Testis (tissue), 5 donors: ENCODE measurements at places on chromosomes 16 and 17.
A peak's percentile ranks its signal among the peaks of the same experiment; 100 is the strongest.

DNA sequence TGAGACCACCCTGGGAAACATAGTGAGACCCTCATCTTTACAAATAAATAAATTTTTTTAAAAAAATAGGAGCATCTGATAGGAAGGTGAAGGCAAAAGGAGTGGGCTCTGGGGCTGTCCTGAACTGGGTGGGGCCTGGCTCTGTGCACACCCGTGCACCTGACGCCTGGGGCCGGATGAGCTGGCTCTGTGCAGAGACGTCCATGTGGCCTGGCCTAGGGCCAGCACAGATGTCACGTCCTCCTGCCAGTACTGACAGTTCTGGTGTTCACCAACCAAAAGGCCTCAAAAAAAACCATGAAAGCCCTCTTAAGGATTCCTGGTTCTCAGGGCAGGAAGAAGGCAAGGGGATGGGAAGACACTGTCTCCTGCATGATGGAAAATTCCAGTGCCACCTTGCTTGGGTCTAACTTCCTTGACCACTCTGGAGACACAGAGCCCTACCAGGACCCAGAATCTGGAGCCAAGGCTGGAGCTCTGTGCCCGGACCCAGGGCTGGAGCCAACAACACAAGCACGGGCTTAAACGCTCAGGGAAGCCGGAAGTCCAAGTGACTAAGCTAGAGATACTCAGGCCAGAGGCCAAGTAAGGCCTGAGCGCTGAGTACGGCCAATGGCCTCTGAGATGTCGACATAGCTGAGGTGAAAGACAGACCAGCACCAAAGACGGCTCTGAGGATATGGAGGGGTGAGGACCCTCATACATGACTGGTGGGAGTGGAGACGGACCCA is 32.9 kb downstream of the COPRS start:
- DNase-seq = no peak

- DNase-seq = no peak
Observed at GRCh38 chr17:31433811-31434726, 42.6 kb downstream of the RAB11FIP4 start.

GRCh38 chr17:51427323-51427811 is 167.0 kb downstream of the UTP18 start:
- DNase-seq = no peak

DNA sequence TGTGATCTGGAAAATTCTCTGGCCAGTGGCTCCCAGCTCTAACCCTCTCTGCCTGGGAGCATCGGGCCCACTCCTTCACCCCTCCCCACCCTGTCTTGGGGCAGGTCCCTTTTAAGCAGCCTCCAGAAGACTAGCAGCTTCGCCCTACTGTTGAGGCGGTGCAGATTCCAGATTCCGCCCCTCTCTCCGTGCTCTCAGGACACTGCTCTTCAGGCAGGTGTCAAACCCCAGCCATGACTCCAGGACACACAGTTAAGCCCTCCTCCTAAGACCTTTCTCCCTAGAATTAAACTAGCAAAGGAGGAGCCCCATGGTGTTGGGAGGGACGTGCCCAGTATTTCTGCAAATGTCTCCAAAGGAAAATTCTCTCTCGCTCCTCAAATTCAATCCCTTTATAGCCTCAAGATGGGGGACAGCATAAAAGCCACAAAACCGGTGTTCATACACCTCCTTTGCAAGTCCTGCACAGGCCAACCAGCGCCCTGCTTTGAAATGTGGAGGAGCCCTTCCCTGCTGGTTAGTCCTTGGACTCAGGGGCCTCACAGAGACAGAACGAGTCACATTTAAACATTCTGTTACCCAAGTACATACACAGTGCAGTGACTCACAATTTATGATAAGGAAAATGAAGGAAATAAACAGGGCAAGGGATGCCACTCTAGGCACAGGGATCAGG is 7.2 kb downstream of the LPO start:
- no peak for DNase-seq

DNA sequence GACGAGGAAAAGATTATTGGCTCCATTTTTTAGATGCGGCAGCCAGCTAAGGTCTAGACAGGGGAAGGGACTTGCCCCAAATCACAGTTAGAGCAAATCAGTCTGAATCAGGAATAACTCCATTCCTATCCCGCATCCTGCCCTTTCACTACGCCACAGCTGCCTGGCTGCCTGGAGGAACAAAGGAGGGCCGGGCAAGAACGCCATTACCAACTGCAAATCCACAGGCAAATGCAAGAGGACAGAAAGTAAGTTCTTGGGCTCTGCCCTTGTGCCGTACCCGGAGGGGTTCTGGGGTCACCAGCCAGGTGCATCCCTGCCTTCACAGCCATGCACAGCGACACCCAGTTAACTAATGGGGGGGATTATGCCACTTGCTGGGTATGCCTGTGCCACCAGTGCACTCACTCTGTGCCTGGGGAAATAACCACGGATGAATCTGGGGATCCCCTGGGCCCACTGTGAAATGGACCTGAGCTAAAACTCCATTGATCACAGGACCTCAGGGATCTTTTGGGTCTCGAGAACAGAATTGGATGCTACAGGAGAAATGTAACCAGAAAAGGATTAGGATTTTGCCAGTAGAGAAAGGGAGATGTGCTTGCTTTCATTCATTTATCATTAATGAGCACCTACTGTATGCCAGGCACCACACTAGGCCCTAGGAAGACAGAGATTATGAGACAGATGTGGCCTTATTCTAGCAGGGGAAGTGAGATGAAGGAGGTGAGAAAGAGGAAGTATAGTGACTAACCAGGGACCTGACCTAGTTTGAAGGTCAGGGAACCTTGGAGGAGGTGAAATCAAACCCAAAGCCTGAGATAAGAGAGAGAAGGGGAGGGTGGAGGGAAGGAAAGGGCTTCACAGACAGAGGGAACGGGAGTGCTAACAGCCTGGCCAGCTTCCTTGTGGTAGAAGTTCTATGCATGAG is 17.7 kb downstream of the BCL7C start:
- no peak for DNase-seq

DNA sequence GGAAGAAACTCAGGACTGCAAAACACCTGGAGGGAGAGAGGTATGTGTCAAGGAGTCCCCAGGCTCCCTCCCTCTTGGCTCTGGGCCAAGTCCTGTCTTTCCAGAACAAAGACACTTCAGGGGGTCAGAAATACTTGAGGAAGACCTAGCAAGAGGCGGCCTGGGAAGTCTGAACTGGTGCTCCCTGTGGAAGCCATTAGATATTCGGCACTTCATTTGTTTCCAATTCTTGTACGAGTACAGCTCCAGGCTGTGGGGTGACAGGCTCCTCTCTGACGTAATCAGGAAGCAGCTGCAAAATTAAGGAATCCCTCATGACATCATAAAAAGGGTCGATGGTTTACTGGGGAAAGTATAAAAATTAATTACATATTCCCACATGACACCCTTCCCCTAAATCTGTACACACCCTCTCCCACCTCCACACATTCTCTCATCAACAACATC is 108.7 kb downstream of the SMG6 start:
- no peak for DNase-seq

DNA sequence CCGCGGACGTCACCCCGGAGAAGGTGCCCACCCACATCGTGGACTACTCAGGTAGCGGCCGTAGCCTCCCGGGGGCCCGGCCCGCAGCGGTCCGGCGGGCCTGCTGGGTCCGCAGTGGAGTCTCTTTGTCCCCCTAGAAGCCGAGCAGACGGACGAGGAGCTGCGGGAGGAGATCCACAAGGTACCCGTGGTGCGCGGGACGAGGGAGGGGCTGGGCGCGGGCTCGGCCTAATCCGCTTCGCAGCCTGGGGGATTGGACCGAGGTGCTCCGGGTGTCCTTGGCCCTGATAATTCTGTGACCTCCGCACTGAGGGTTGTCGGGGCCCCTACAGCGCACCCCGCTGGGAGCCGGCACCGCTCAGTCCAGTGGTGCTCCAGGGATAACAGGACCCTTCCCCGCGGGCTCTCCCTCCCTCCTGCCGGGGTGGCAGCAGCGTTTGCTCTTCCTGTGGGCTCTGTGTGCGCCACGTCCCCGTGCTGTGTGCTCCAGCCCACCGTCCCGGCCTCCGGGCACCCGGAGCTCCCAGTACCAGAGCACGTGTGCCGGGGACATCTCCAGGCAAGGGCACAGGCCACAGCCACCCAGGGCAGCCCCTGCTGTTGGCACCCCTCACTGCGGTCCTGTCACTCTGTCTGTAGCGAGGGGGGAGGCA is 713 bp downstream of the RHOT2 start:
- no peak for DNase-seq

- no peak for DNase-seq
Observed at GRCh38 chr17:2071024-2071385, 16.1 kb downstream of the HIC1 start.

GRCh38 chr16:4231367-4231766 is 10.5 kb downstream of the SRL start:
- DNase-seq = no peak

- no peak for DNase-seq
Observed at GRCh38 chr16:69834807-69835466, 72.8 kb downstream of the WWP2 start.

GRCh38 chr17:57245786-57246185 is 10.5 kb upstream of the MSI2 start:
- no peak for DNase-seq

GRCh38 chr17:81238490-81238814 is 403 bp downstream of the TEPSIN start:
- DNase-seq = no peak

DNA sequence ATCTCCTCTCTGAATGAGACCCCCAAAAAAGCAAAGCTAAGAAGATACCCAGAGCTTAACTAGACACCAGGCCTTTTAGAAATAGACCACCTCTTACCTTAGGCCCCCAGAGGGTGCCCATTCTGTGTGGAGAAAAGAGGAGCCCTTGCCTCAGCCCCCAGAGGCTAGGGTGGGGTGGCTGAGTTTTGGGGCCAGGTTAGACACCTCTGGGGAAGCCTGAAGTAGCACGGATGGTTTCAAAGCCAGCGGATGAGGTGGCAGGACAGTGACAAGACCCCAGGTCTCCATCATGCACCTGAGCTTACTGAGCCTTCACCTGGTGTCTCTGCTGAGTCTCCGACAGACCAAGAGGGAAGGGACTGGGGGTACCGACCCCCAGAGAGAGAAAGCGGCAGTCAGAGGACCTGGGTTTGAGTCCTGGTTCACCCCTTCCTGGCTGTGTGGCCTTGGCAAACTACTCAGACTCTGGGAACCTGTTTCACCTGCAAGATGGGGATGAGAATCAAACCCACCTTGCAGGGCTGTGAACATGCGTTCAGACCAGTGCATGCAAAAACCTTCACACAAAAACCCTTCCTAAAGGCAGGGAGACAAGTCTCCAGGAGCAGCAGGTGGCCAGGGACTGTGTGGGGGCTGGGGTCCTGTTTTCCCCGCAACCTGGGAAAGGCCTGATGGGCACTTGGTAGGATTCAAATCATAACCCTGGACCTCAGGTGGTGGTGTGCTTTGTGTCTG is 7.7 kb downstream of the SCGB1C2 start:
- peak; percentile 14 for DNase-seq

DNA sequence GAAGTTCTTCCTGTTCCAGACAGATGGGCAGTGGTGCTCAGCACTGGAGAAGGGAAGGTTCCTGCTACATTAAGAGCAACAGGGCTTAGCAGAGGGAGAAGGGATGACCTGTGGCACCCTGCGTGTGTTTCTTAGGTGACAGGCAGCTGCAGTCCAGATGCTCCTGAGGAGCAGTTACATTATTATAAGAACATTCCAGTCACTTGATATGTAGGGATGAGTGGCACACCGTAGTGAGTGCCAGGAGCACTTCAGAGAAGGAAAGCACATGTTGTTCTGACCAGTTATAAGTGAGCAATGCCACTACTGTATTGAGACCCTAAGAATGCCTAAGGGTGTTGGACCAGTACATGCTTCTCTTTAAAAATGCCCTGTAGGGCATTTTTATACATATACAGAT is 39.9 kb upstream of the MRC2 start:
- DNase-seq = no peak

- DNase-seq = no peak
Observed at GRCh38 chr17:50165867-50166517, at the start of gene SGCA. TSS of gene SGCA (plus strand) at chr17:50166005. CDS start at chr17:50166041, 36 bp downstream.

GRCh38 chr17:3914312-3914670 is 2.0 kb downstream of the P2RX1 start:
- DNase-seq = no peak

DNA sequence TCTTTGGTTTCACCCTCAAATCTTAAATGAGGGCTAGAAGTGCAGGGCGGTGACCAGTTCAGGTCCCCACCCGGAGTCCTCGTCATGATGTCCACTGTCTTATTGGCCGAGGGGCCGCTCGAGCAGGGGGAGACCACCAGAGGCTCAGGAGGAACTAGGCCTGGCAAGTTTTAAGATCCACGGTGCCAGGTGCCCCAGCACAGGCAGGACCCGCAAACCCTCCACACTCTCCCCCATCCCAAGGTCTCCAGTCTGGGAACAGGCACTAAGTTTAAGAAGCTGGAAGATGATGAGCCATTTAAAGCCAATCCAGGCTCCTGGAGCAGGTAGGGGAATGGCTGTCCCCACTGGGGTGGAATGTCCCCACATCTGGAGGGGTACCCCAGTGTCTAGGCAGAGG is 4.1 kb downstream of the DLX3 start:
- DNase-seq = no peak

DNA sequence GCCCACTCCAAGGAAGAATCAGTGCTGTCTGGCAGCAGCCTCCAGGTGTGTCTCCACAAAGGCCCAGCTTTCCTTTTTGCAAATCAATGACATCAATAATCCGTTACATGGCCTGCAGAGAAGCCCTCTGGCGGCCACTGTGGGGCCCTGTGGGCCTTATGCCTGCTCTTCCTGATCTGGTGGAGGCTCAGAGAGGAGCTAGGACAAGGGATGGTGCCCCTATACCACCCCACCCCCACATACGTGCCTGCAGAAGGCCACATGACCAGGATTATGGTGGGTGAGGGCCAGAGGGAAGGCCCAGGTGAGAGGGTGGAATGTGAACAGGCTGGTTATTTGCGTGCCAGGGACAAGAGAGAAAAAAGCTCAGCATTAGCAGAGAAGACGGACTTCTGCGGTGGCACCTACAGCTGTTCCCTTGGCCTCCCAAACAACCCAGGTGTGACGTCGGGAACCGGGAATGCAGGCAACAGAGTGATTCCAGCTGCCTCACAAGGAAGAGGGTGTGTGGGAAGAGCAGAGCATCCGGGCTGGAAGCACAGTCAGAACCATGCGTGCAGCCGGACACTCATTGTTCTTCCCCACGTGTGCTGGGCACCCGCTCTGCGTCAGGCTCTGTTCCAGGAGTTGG is 22.5 kb downstream of the EIF4A3 start:
- DNase-seq = peak; percentile 21
